ENCODE measurements at places on chromosomes 5 and 9.

GRCh38 chr5:150070821-150071220 is 15.5 kb downstream of the CSF1R start:
- DNase-seq: no peak

- DNase-seq: no peak
Observed at GRCh38 chr5:62606878-62607277, 28.3 kb downstream of the LRRC70 start.

- no peak for DNase-seq
Observed at GRCh38 chr5:2549354-2549753, 202.1 kb downstream of the IRX2 start.

GRCh38 chr9:10835791-10836463 is 223.1 kb upstream of the PTPRD start:
- DNase-seq: no peak

DNA sequence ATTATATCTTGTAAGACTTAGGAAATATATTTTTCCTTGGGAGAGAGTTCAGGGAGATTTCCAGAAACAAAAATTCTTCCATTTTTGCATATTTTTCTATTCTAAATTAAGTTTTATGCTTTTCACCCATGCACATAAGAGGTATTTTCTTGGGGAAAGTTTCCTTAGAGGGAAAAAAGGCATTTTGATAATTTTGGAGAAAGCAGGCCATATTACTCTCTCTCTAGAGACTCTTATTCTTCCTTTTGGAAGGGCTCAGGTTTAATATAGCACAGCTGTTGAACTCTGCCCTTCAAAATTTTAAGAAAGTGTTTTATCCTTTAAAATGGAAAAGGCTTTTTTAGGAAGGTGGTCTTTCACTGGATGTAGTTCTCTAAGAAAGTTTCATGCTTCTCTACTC is 8.0 kb downstream of the NDUFS4 start:
- DNase-seq: no peak

DNA sequence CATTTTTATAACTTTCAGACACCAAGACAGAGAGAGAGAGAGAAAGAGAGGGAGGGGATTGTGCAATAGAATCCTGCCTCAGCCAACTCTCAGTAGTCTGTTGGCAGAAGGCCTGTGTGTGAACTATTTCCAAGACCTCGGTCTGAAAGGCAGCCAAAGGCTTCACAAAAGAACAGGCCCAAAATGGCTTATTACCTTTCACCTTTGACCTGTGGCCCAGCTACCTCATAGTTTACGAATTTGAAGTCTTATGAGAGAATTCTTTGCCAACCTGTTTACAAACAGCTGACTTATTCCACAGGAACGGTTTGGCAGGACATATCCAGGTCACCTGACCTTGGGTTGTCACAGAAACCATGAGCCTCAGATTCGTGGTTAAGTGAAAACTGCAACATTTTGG is 48.6 kb downstream of the NR2F1-AS1 start:
- no peak for DNase-seq

DNA sequence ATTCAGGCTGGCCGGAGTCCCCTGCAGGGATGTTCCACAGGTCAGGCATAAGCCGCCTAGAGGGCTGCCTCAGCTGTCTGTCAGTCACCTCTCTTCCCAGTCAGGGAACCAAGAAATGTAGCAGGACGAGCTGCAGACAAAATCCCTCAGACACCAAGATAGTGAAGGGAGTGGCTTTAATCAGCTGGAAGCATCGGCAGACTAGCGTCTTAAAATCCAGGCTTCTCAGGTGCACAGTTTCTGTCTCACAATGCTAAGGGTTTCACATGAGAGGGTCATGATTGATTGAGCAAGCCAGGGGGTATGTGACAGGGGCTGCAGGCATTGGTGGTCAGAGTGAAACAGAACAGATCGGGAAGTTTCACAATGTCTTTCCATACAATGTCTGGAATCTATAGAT is 247.2 kb downstream of the CDH10 start:
- no peak for DNase-seq

DNA sequence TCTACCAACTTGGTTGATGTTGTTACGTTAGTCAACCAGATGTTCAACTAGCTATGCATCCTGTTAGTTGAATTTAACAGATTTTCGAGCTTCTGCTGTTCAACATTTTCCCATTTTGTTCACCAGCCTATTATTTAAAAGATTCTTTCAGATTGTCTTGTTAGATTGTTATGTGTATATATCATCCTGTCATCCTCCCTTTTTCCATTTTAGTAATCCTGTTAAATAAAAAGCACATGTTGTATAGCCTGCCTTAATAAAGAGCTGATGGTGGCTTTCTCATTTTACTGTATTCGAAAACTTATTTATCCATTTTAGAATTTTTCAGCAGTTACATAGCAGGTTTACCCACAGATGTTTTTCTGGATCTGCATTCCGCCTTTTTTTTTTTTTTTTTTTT is 4.3 kb downstream of the TMEFF1 start:
- no peak for DNase-seq

GRCh38 chr5:150757087-150757649 is 1.6 kb downstream of the DCTN4 start:
- no peak for DNase-seq

GRCh38 chr5:86797677-86798076 is 179.9 kb downstream of the COX7C start:
- DNase-seq: no peak

- DNase-seq: no peak
Observed at GRCh38 chr9:124258607-124259157, 933 bp downstream of the NEK6 start.

DNA sequence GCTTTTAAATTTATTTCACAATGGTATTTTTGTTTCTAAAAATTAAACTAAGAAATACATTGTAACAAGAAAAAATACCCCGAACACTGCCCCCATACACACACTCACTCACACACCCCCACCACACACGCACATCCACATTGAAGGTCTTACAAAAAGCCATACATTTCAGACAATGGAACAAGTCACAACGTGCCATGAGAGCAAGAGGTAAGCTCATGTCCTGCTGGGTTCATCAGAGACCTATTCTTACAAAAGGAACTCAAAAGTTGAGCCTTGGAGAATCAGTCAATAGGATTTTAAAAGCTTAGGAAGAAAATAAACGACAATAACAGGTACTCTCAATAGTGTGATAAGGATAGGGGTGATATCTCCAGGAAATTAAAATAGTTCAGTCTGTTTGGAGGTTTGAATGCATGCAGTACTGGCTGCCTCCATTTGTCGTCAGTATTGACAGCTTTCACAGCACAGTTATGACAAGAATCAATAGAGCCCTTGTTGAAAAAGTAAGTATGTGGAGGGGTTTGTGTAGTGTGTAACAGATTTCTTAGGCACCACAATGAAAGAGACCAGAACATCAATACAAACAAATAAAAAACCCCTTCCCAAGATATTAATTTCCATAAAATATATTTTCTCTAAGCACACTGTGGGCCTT is 1826.2 kb upstream of the CDH6 start:
- DNase-seq: no peak

GRCh38 chr9:129280236-129280622 is 102.2 kb upstream of the IER5L start:
- DNase-seq: no peak

DNA sequence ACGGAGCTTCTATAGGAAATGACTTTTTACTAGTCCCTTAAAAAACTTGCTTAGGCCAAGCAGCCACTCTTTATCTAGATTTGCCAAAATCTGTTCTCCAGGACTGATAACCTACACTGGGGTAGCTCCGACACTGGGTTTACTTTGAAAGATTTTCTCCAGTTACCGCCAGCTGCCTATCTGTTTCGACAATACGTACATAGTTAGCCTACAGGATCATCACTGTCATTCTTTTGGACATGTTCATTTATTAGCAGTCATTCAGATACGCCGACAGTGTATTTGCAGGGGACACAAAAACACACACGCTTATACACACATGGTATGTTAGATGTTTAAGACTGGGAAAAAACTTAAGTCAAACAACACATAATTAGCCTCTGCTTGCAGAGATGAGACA is 225.7 kb downstream of the DCP2 start:
- DNase-seq: no peak

DNA sequence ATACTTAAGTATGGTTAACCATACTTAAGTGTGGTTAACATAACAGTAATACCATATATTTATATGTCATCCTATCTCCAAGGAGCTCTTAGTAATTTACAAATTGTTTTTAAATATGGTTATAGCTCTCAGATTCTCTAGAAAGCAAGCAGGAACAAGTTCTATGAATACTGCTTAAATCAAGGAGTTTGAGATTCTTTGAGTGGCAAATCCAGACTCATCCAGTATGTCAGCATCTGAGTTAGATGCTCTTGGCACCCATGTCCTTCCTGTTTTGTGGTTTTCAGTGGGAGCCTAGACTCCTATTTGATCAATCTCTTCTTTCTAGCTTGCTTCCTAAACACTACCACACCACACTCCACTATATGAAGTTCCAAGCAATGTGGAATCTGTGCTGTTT is 114.7 kb upstream of the GDNF start:
- no peak for DNase-seq

DNA sequence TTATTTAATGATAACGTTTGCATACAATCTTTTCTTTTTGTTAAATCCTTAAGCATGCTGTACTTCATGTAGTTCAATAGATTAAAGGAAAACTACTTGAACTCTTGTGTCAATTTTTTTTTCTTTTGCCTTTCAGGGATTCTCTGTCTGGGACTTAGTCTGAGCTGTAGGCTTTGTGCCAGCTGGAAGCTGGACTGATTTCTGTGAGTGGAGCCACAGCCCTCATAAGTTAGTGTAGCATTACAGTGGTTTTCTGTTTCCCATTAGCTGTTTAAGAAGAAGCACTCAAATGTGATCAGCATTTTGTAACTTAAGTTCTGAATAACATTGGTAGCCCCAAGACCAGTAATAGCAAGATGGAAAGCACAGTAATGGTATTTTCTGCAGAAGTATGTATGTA is 330.6 kb upstream of the MEF2C start:
- DNase-seq: no peak

GRCh38 chr5:13955896-13956295 is 11.4 kb upstream of the DNAH5 start:
- DNase-seq: no peak

DNA sequence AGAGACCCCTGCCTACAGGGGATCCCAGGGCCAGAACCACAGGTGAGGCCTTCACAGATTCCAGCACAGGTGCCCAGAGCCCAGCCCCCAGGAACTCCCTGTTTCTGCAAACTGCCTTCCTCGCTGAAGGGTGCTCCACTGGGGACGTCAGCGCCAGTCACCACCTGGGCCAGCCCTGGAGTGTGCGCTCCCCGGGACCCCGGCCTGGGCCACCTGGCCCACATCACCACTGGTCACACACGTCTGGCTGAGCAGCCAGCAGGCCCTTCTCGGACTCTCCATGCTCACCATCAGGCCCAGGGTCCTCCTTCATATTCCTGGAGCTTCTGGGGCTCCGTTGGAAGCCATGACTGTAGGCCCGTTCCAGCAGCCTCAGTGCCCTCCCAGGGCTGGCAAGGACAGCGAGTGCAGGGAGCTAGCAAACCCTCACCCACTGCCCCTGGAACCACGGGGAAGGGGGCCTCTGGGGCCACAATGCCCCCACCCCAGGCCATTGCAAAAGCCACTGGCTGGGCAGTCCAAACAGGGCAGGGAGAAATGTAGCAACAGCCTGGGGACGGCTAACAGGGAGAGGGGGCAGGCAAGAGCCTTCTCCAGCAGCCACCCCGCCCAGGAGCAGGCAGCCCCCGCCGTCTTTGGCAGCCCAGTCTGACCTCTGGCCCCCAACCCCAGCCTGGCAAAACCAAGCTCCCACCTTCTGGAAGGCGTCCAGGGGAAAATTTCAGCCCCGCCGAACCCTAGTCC is 1.3 kb downstream of the AGPAT2 start:
- DNase-seq: no peak

DNA sequence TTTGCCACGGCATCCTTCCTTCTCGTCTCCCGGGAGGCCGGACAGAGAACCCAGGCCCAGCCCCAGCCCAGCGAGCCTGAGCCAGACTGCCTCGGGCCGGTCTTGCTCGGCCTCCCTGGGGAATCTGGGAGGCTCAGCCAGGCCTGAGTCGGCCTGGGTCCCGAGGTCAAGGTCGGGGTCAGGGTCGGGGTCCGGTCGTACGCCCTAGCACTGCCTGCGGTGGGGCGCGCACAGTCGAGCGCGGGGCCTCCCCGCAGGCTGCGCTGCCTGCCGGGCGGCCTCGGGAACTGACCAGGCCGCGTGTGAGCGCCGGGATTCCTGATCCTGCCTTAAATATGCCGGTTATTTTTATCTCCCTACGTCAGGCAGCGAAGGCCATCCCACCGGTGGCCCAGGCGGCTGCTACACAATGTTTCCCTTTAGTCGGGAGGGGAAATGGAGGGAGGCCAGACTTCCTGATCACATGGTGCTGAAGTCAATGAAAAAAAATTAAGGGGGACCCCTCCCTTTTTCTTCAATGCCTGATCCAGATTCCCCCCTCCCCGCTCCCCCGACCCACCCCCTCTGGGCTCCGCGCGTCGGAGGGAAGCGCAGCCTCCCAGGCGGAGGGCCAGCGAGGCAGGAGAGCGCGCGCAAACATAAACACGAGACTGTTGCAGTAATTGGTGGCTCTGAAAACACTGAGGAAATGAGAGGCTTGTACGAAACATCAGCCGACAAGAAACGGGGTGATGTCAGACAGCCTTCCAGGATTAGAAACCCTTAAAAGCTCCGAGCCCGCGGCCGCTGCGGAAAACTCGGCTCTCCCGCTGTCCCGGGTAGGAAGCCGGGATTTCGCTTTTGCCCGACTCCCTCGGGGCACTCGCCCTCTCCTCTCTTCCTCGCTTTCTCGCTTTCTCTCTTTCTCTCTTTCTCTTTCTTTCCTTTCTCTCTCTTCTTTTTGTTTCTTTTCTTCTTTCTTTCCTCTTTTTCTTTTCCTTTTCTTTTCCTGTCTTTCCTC is 148.2 kb upstream of the KLF4 start:
- no peak for DNase-seq

- DNase-seq: no peak
Observed at GRCh38 chr5:5939759-5940370, 438.5 kb downstream of the MED10 start.

- DNase-seq: no peak
Observed at GRCh38 chr5:176342766-176343458, 18.7 kb downstream of the KIAA1191 start.

- no peak for DNase-seq
Observed at GRCh38 chr5:161544350-161544765, 2.2 kb downstream of the GABRB2 start.

All from naive thymus-derived CD4-positive, alpha-beta T cell (primary cell).